ENCODE measurements at places on chromosomes 11 and 22. TPM values are rescaled to one million over a fixed set of nuclear protein-coding genes. Genes with fewer than 3 reads are reported as not detected.

- peak; percentile 62 for DNase-seq
Measured at GRCh38 chr11:65766535-65766934, 14.2 kb downstream of the AP5B1 start.

GRCh38 chr22:50434849-50435248, 40.0 kb downstream of the SBF1 start:
- no peak for DNase-seq

Gene MUC6
- total RNA-seq = not detected

Gene F2
- not detected for total RNA-seq

GRCh38 chr11:96045622-96046456, 121.9 kb upstream of the MTMR2 start:
- DNase-seq = peak; percentile 16

DNA sequence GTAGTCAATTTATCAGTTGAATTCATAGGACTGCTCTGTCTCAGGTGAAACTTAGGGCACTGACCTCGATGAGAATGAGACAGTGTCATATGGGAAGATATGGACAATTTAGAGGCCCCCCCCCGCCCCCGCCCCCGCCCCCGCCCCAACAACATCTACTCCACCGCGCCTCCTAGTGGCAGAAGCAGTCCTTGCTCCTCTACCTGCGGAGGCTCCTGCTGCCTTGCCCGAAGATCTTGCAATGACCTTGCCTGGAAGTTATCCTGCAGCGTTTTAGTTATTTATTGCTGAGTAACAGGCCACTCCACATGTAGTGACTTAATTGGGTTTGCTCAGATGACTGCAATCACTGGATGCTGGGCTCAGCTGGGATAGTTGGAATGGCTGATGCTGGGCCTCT, 15.2 kb downstream of the SERPINH1 start:
- peak; percentile 46 for DNase-seq

Gene ILK
- total RNA-seq = 210 TPM

Gene NPTXR
- 2.7 TPM for total RNA-seq

- DNase-seq = no peak
Measured at GRCh38 chr22:25177895-25178294, 21.8 kb upstream of the CRYBB3 start.

Gene PHOX2A
- not detected for total RNA-seq

DNA sequence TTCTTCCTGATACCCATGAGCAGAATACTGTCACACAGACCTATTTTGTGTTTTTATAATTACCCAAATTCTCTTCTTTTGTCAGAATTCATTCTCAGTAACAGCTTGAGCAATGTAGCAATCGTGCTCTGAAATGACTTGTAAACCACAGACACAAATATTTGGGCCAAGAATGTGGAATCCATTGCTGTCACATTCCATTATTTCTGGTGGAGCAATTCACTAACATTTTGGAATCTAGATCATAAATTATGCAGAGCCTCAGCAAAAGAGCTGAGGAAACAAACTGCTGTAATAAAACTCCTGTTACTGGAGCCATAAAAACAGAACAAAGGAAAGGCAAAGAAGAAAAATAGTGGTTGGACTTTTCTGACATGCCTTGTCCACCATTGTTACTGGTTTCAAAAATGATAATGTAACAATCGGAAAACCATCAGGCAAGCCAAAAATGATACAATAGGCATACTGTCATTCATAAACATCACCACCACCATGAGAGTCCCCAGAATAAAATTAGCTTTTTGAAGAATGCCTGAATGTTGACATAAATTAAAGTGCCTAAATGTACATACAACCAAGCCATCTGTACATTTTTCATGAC, 223.4 kb upstream of the PITPNB start:
- DNase-seq = peak; percentile 60

Gene TRIOBP
- 41.4 TPM for total RNA-seq

Gene CASP4
- 64.9 TPM for total RNA-seq

- DNase-seq = no peak
Measured at GRCh38 chr11:44219830-44220796, 89.8 kb downstream of the ALX4 start.

GRCh38 chr11:19953336-19953735, 206.9 kb downstream of the DBX1 start:
- peak; percentile 76 for DNase-seq

- peak; percentile 71 for DNase-seq
Measured at GRCh38 chr11:44634401-44635281, 69.2 kb downstream of the CD82 start.

Gene BAIAP2L2
- not detected for total RNA-seq

DNA sequence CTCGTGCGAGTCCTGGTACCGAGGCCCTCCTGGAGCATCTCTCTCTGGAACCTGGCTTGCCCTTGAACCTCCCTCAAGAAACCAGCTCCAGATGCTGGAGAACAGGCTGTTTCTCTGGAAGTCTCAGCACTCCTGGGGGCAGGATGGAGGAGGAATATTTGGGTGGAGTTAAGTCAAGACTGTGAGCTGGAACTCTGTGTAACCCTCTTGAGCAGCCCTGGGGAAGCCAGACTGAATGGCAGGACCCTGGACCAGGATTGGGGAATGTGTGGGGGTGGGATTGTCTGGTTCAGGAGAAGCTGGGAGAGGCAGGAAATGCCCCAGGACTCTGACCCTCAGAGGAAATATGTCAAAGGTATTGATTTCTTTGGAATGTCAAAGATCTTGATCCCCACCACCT, 7.7 kb downstream of the CREB3L1 start:
- no peak for DNase-seq

Gene CHRM4
- 5.5 TPM for total RNA-seq

DNA sequence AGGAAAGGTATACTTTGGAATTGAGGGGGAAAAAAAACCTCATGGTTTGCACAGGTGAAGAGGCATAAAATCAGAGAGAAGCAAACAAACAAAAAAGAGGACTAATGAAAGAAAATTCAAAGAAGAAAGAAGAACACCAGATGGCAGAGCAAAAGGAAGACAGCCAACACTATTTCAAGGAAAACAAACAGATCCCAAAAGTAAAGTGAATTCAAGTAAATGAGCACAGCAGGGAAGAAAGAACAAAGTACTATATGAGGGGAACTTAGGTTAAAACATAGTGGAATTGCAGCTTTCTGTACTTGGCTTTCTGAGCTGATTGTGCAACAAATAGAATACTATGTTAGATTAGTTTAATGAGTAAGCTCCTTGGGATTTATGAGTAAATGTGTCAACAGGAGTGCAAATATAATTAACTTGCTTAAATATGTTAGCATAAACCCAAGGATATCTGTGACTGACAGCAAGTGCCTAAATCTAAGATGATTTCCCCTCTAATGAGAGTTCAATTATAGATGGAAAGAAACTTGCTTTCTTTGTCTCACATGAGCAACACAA, 404.6 kb upstream of the CNTN5 start:
- no peak for DNase-seq

GRCh38 chr11:64233913-64234586, at the start of gene VEGFB:
VEGFB (plus strand) TSS chr11:64234584; CDS start chr11:64234834, 250 bp downstream.
- no peak for DNase-seq

DNA sequence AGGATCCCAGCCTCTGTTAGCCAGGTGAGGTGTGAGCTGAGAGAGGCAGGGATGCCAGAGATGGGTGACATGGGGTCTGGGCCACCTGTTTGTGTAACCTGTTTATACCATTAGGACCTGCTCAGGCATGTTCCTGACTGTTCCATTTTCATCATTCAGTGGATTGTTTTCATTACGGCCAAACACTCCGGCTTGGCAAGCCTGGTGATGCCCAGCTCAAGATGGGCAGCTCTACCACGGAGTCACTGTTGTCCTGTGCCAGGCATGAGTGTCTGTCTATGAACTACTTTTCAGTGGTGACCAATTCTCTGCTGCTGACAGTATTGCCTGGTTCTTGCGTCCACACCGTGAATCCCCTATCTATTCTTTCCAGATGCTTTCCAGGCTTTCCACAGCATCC, 71.5 kb upstream of the SLC22A12 start:
- no peak for DNase-seq

Gene MUC5B
- not detected for total RNA-seq

Gene KBTBD3
- 1.3 TPM for total RNA-seq

GRCh38 chr11:110971140-110971539, 258.9 kb upstream of the ARHGAP20 start:
- peak; percentile 45 for DNase-seq

DNA sequence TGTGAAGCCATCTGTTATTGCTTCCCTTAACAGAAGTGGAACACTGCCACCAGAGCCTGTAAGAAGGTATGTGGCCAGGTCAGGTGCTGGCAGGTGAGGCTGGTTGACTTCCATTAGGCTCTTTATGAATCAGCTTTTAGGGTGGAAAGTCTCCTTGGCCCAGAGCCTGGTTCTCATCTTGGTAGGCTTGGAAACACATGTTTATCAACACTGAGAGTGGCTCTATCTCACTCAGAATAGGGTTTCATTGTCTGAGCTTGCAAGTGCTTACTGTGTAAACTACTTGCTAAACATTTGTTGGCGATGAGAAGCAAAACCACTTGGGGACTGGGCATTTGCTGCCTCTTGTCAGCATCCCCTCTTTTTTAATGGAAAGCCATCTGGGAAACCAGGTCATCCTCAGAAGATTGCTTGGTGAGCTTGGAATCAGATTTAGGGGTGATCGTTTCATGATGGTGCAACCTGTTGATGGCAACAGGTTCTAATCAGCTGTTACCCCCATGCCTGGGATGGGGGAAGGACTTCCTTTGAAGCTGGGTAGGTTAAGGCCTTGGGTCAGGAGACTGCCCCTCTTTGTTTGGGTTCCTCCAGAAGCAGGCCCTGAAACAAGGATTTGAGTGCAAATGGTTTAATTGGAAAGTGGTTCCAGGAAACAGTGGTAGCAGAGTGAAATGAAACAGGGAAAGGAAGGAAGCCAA, 75.0 kb upstream of the AMPD3 start:
- DNase-seq = no peak

DNA sequence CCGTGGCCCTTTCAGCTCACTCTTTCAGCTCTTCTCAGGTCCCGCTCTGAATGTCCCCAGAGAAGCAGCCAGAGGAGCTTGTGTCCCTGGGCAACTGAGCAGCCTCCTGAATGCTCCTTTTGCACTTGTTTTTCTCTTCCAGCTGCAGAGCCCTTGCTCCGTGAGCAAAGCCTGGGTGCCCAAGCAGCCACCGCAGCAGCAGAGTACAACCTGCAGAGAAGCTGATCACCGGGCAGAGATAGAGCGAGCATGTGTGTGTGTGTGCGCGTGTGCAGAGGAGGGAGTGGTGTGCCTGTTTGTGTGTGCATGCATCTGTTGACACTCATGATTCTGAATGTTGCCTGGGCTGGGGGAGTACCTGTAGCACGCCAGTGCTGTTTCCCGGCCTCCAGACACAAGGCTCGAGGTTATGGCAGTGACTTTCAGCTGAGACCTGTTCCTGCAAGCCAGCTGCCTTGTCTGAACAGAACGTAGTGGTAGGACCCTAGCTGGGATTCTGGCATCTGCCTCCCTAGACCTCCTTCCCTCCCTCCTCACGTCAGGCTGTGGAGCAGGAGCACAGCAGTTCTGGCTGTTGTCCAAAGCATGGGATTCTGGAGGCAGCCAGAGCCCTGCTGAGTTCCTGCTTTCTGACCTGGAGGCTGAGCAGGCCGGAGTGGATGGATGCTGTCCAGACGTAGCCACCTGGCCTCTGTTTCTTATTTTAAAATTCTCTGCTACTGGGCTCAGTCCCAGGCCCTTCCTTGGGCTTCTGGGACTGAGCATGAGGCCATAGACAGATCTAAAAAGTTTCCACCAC, 4.5 kb upstream of the MAPK8IP1 start:
- DNase-seq = no peak

Gene MPPED1
- total RNA-seq = not detected

Gene CBLIF
- not detected for total RNA-seq

Gene BRSK2
- total RNA-seq = 8.6 TPM

GRCh38 chr11:44057340-44057739, 8.7 kb upstream of the ACCS start:
- DNase-seq = no peak

Gene ZMAT5
- 12.0 TPM for total RNA-seq

Gene CNTF
- 0.41 TPM for total RNA-seq

Gene KRTAP5-7
- total RNA-seq = not detected

Gene CHRM1
- total RNA-seq = not detected

DNA sequence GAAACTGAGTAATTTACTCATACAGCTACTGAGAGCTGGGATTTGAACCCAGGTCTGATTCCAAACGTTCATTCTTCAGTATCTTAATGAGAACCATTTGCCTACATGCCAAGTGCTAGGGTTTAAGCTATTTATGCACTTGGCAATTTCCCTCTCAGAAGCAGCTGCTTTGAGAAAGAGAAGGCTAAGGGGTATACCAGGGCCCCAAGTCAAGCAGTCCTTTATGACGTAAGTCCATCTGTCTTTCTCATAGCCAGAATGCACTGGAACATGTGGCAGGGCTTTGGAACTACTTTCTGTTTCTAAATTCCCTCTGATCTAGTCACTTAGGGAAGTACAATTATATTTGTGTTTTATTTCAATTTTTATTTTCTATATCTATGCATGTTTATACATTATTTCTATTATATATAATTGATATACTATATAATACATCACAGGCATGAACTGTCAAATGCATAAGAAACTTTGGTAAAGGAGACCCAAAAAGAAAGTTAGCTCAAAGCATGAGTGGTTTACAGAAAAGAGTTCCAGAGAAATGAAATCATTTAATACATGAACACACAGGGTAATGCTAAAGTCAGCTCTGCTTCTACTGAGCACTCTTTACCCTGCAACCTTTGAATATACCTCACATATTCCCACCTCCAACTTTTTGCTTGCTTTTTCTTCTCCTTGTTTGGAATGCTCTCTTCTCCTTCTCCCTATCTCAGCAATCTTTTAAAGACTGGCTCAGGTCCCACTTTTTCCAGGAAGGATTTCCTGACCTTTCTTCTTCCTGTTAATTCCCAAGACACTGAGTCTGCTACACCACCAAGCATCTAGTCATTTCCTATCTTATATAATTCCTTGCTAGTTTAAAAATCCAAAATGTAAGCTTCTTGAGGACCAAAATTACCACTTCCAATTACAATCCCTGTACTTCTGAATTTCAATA, 80.5 kb upstream of the GDPD4 start:
- peak; percentile 21 for DNase-seq

GRCh38 chr22:46390652-46391301, 55.3 kb downstream of the TRMU start:
- DNase-seq = no peak

- DNase-seq = no peak
Measured at GRCh38 chr11:102429691-102430090, 22.9 kb downstream of the TMEM123 start.

DNA sequence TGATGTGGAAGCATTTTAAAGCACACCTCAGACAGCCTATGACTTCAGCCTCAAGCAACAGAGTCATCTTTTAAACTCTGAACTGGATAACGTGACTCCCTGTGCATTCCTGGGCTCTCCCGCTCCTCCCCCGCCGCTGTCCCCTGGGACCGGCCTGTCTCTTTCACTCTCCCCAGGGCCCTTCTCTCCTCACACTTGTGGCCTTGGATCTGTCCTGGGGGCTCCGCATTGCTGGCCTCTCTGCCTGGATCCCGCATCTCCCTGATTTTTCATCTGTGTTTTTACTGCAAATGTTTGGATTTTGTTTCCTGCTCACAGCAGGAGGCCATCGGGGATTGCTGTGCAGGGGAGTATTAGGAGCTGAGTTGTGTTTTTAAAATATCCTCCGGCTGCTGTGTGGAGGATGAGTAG, 15.4 kb downstream of the C11orf24 start:
- peak; percentile 32 for DNase-seq

GRCh38 chr11:41245184-41245583, 214.3 kb downstream of the LRRC4C start:
- DNase-seq = no peak
